ENCODE measurements at places on chromosomes 1 and 21. TPM values are rescaled to one million over a fixed set of nuclear protein-coding genes. Genes with fewer than 3 reads are reported as not detected.
A peak's percentile ranks its signal among the peaks of the same experiment; 100 is the strongest.

DNA sequence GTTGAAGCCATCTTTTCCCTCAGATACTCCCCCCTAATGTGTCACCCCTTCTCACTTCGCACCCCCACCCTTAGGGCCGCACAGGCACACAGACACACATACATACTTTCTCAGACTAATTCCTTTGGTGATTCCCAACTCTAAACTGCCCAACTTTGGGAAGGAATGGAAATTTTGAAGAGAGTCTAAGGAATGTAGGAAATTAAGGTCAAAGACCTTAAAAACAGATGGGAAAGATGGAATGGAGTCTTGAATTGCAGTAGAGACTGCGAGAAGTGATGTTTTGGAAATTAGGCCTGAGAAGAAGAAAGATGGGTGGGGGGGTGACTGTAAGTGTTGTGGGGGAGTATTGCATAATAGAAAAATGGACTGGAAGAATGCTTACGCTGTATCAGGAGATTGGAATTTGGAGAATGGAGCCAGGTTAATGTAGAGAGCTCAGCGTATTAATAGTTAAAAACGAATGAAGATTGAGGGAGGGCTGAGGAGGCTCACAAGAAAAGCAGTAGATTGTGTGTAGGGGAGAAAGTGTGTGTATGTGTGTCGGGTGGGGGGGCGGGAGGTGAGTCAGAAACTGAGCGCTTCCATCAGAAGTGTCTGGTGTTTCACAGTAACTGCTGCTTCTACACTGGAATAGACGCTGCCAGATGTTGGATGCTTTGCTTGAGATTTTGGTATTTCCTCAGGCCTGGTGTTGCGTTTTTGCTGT lies 1.7 kb downstream of the PIP5K1A start:
- no peaks in the 10 kb centered on the region for H3K27me3 ChIP-seq
- peaks cover 63% of the 10 kb centered on the region for H3K4me1 ChIP-seq
- peak overlapping the region; percentile 98 for H3K4me3 ChIP-seq
- H3K36me3 ChIP-seq = peaks cover 31% of the 10 kb centered on the region

DNA sequence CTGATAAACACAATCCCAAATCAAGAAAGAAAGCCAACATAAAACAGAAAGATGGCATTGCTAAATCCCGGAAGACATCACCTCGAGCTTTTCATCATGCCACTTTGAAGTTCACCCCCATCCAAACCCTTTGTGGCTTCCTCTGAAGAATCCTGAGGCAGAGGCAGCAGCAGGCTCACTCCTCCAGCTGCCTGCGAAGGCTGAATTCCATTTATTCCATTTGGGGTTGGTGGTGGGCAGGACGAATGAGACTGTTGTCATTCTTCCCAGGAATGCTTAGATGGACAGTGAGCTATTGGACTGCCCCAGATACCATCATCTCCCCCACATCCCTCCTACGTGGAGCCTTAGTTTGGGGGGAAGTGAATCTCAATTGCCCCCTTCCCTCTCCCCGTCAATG lies 437.5 kb downstream of the SMYD3 start:
- H3K36me3 ChIP-seq = peaks cover 3% of the 10 kb centered on the region
- H3K4me1 ChIP-seq = peaks cover 16% of the 10 kb centered on the region
- no peak overlapping the region for H3K4me3 ChIP-seq
- no peak overlapping the region for H3K27ac ChIP-seq
- H3K27me3 ChIP-seq = no peaks in the 10 kb centered on the region
- no peak for DNase-seq

GRCh38 chr1:229478852-229479251 lies 29.3 kb downstream of the NUP133 start:
- H3K36me3 ChIP-seq = peaks cover 93% of the 10 kb centered on the region
- no peak overlapping the region for H3K27ac ChIP-seq
- peaks cover 3% of the 10 kb centered on the region for H3K4me1 ChIP-seq
- DNase-seq = no peak

Gene PRPF38A
- polyA plus RNA-seq = 31.2 TPM

- no peak for DNase-seq
- H3K4me3 ChIP-seq = no peak overlapping the region
- peaks cover 66% of the 10 kb centered on the region for H3K36me3 ChIP-seq
- H3K4me1 ChIP-seq = peaks cover 21% of the 10 kb centered on the region
- H3K27ac ChIP-seq = peak overlapping the region; percentile 77
Measured at GRCh38 chr1:66364578-66365391, 169.2 kb upstream of the SGIP1 start.

- H3K36me3 ChIP-seq = no peaks in the 10 kb centered on the region
- H3K27ac ChIP-seq = peak within 1 kb of the TSS; percentile 98
- DNase-seq = peak; percentile 90
- H3K4me3 ChIP-seq = peak within 1 kb of the TSS; percentile 94
- H3K4me1 ChIP-seq = peaks cover 37% of the 10 kb centered on the region
- H3K27me3 ChIP-seq = no peaks in the 10 kb centered on the region
Measured at GRCh38 chr1:92961131-92961895, at the start of gene DIPK1A. TSS of gene DIPK1A (minus strand) at chr1:92961462. CDS start at chr1:92961429, 33 bp downstream.
